ENCODE measurements at places on chromosomes 7 and 10. TPM values are rescaled to one million over a fixed set of nuclear protein-coding genes. Genes with fewer than 3 reads are reported as not detected.

GRCh38 chr10:33509231-33509831 lies 174.9 kb upstream of the NRP1 start:
- peak; percentile 28 for DNase-seq
- H3K4me1 ChIP-seq = peaks cover 8% of the 10 kb centered on the region
- no peak overlapping the region for H3K27ac ChIP-seq
- peak overlapping the region; percentile 36 for H3K4me3 ChIP-seq
- no peaks in the 10 kb centered on the region for H3K27me3 ChIP-seq
- no peaks in the 10 kb centered on the region for H3K36me3 ChIP-seq

The MYO1G gene
- total RNA-seq = 0.30 TPM

DNA sequence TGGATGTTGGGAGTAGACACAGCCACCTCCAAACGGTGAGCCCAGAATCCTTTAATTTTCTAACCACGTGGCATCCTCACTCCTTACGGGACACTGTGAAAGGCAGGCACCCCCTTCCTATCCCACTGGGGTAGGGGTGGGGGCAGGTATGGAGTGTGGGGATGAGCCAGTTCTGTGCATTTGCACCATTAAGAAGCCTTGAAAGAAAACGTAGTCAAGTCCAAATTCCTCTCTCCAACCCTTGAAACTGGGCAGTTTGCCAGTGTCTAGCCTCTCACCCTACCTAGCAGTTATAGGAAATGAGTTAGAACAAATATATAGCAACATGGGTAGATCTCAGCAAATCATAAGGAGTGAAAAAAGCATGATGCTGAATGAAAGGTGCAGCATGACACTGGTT lies 92.4 kb upstream of the LEP start:
- no peak overlapping the region for H3K27ac ChIP-seq
- no peaks in the 10 kb centered on the region for H3K36me3 ChIP-seq
- no peaks in the 10 kb centered on the region for H3K4me1 ChIP-seq
- no peaks in the 10 kb centered on the region for H3K27me3 ChIP-seq
- H3K4me3 ChIP-seq = no peak overlapping the region
- peak; percentile 22 for DNase-seq

- H3K27ac ChIP-seq = no peak overlapping the region
- no peaks in the 10 kb centered on the region for H3K36me3 ChIP-seq
- DNase-seq = no peak
- no peak overlapping the region for H3K4me3 ChIP-seq
- H3K4me1 ChIP-seq = no peaks in the 10 kb centered on the region
- peaks cover 3% of the 10 kb centered on the region for H3K27me3 ChIP-seq
Observed at GRCh38 chr10:105073999-105074398, 432.9 kb downstream of the SORCS3 start.

DNA sequence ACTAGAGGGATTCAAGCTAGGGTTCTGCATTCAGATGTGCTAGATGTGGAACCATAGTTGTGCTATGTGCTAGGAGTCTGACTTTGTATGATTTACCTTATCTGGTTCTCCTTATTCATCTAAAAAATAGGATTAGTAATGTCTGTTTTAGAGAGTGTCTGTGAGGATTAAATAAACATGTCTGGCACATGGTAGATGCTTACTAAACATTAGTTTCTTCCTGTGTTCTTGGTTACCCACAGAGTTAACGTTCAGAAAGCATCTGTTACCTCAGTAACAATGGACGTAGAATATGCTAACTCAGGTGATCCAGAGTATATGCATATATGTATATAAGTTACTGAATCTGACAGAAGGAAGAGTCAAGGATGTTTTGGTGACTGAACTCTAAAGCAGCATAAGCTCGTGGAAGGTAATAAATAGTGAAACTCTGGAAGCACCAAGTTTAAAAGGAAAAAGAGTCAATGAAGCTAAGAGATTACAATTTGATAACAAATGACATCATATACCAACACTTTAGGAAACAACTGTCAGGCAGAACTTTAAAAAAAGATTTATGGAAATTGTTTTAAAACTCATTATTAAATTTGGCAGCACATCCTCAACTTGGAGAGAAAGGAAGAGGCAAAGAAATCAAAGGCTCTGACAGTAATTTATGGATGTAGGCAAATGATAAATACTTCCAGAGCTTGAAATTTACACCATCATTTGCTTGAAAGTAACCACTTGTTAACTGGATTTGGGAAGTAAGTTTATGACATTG lies 127.0 kb downstream of the CCNY start:
- H3K4me1 ChIP-seq = peaks cover 37% of the 10 kb centered on the region
- DNase-seq = no peak
- H3K4me3 ChIP-seq = no peak overlapping the region

The GIMAP4 gene
- total RNA-seq = not detected

DNA sequence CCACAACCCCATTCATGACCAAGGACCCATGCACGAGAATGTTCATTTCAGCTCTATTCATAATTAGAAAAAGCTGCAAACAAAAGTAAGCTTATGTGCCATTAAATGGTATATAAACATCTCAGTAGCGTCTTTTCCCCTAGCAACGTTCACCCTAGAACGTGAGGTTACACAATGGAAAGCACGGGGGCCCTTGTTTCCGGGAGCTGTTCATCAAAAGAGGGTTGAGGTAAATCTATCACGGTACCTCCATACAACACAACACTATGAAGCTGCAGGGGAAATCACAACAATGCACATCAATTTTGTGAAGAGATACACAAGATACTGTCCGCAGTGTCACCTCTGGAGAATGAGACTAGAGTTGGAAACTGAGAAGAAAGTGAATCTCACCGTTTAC lies 80.9 kb upstream of the DDC start:
- DNase-seq = no peak
- H3K27me3 ChIP-seq = 0 out of 2 replicates have a peak, but pooled peaks cover 5% of the 10 kb centered on the region
- H3K27ac ChIP-seq = no peak overlapping the region
- no peaks in the 10 kb centered on the region for H3K4me1 ChIP-seq
- H3K4me3 ChIP-seq = no peak overlapping the region

- peaks cover 6% of the 10 kb centered on the region for H3K4me1 ChIP-seq
- H3K27ac ChIP-seq = no peak overlapping the region
- peak; percentile 41 for DNase-seq
- H3K36me3 ChIP-seq = no peaks in the 10 kb centered on the region
- H3K4me3 ChIP-seq = no peak overlapping the region
Observed at GRCh38 chr10:31782701-31783100, 145.9 kb downstream of the ARHGAP12 start.

The RBM28 gene
- 37.0 TPM for total RNA-seq

- H3K4me3 ChIP-seq = no peak overlapping the region
- H3K27ac ChIP-seq = no peak overlapping the region
- peaks cover 3% of the 10 kb centered on the region for H3K4me1 ChIP-seq
Observed at GRCh38 chr7:148419856-148420832, 170.4 kb upstream of the C7orf33 start.

- H3K27ac ChIP-seq = no peak overlapping the region
- H3K4me1 ChIP-seq = no peaks in the 10 kb centered on the region
- H3K27me3 ChIP-seq = no peaks in the 10 kb centered on the region
- no peaks in the 10 kb centered on the region for H3K36me3 ChIP-seq
- no peak for DNase-seq
- no peak overlapping the region for H3K4me3 ChIP-seq
Observed at GRCh38 chr10:30231071-30231652, 117.9 kb downstream of the MTPAP start.

DNA sequence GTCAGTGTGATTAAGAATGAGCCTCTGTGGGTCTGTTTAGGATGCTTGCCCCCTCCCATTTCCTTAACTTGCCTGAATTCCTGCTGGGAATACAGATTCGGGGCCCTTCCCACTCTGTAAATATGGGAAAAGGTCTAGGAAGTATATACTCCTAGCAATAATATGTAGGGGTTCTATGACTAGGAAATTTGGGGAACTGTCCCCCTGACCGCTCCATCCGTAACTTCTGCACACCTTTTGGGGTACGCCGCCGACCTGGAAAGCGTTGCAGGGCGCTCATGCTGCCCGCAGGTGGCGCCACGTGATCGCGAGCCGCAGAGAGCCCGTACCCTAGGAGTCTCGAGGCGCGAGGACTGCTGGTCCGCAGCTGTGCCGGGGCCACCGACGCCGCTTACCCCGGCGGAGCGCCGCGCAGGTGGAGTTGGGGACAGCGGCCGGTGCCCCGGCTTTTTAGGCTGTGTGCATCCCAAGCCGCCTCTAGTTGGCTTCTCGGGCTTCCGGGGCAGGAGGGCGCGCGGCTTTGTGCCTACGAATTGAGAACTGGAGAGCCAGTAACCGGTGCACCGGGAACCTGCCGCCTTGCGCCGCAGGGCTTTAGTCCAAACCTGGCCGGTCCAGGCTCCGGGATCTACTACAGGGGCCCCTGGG lies 656 bp upstream of the CNNM2 start:
- no peaks in the 10 kb centered on the region for H3K4me1 ChIP-seq
- peak; percentile 82 for DNase-seq
- H3K27ac ChIP-seq = peak overlapping the region; percentile 34

The ZNF777 gene
- 9.4 TPM for total RNA-seq

The ATOH7 gene
- total RNA-seq = not detected

The SLC26A4 gene
- 3.9 TPM for total RNA-seq

The CCDC172 gene
- total RNA-seq = not detected

DNA sequence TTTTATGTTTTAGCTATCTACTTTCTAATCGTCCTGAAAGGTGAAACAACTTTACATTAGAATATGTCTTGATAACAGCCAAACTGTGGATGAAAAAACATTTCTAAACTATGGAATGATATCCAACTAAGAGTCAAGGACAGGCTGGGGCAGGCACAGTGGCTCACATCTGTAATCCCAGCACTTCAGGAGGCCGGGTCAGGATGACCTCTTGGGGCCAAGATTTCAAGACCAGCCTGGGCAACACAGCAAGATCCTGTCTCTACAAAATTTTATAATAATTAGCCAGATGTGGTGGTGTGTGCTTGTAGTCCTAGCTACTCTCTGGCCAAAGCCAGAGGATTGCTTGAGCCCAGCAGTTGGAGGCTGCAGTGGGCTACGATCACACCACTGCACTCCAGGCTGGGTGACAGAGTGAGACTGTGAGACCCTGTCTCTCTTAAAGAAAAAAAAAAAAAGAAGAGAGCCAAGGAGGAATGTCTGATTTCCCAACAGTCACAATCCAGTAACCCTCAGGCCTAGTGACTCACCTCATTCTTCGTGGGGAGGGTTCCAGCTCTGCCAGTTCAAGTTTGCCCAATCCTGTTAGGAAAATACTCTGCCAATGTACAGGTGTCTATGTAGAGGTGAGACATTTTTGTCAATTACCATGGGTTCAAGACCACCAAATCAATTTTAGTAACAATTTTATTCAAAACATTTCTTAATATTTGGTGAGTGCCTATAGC lies 14.6 kb upstream of the FZD1 start:
- no peaks in the 10 kb centered on the region for H3K4me1 ChIP-seq
- DNase-seq = no peak
- H3K4me3 ChIP-seq = no peak overlapping the region
- no peaks in the 10 kb centered on the region for H3K36me3 ChIP-seq
- no peaks in the 10 kb centered on the region for H3K27me3 ChIP-seq

GRCh38 chr7:35037211-35037525 lies at the start of gene DPY19L1:
Gene DPY19L1 (minus strand): TSS chr7:35037485. CDS start chr7:35037394, 91 bp downstream.
- H3K36me3 ChIP-seq = no peaks in the 10 kb centered on the region
- H3K4me1 ChIP-seq = peaks cover 12% of the 10 kb centered on the region
- peak within 1 kb of the TSS; percentile 93 for H3K4me3 ChIP-seq
- no peaks in the 10 kb centered on the region for H3K27me3 ChIP-seq
- DNase-seq = no peak

The ZNF736 gene
- total RNA-seq = 25.0 TPM

- no peaks in the 10 kb centered on the region for H3K36me3 ChIP-seq
- DNase-seq = no peak
- peaks cover 3% of the 10 kb centered on the region for H3K27me3 ChIP-seq
- H3K4me1 ChIP-seq = no peaks in the 10 kb centered on the region
- H3K27ac ChIP-seq = no peak overlapping the region
Observed at GRCh38 chr7:34453150-34453549, 204.9 kb upstream of the NPSR1 start.

DNA sequence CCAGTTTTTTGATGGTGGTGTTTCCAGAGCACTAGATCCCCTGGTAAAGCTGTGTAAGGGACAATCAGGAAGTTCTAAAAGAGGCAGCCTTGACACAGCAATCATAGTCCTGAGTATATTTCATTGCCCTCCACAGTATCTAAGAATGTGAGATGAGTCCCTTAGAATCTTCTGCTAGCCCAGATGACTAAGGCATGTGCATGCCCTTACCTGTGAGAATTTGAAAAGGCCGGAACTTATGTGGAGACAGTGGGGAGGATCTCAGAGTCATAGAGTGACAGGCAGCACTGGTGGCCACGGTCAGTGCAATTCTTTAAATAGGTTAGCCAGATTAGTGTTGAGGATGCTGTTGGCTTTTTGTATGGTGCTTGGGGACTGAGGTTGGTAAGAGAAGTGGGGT lies 361.4 kb upstream of the VSTM2A start:
- no peaks in the 10 kb centered on the region for H3K27me3 ChIP-seq
- no peaks in the 10 kb centered on the region for H3K36me3 ChIP-seq
- DNase-seq = no peak
- no peak overlapping the region for H3K4me3 ChIP-seq
- H3K27ac ChIP-seq = no peak overlapping the region

Measured in SJCRH30 (cell line).